Hematopoietic multipotent progenitor cell (in vitro differentiated cells): ENCODE measurements at places on chromosomes 7 and 10. TPM values are rescaled to one million over a fixed set of nuclear protein-coding genes. Genes with fewer than 3 reads are reported as not detected.
A peak's percentile ranks its signal among the peaks of the same experiment; 100 is the strongest.

NRG3 gene
- total RNA-seq: not detected

BAMBI gene
- 0.27 TPM for total RNA-seq

CNPY1 gene
- not detected for total RNA-seq

DNA sequence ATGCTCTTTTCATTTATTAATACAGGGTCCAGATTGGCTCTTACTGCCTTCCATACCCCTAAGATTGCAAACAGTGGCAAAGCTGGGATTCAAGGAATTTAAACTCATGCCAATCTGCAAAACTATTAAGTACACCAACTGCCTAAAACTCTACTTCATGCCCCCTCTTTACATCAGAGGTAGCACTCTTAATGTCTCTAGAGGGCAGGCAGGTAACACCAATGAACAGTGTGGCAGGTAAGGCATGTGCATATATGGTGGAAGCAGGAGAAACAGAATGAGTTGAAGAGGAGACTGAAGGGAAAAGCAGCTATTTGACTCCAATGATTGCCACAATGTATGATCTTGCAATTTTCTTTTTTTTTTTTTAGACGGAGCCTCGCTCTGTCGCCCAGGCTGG lies 156.7 kb downstream of the BTAF1 start:
- no peak for DNase-seq

- no peak for DNase-seq
Measured at GRCh38 chr10:69958556-69958902, 94.1 kb upstream of the MACROH2A2 start.

GRCh38 chr10:60578217-60578616 lies 188.5 kb upstream of the ANK3 start:
- DNase-seq: no peak

GRCh38 chr7:136687693-136688322 lies 180.6 kb upstream of the CHRM2 start:
- no peak for DNase-seq

GRCh38 chr7:50266635-50267386 lies 37.7 kb upstream of the IKZF1 start:
- DNase-seq: peak; percentile 81

- peak; percentile 33 for DNase-seq
Measured at GRCh38 chr7:64618785-64619456, 47.0 kb upstream of the ZNF107 start.

GRCh38 chr7:102434039-102434486 lies 688 bp downstream of the ORAI2 start:
- no peak for DNase-seq
